Putamen (tissue), 1 donor: ENCODE measurements at places on chromosomes 12 and 14.

GRCh38 chr12:54378796-54379397 lies 5.6 kb downstream of the ZNF385A start:
- DNase-seq, result no peak

DNA sequence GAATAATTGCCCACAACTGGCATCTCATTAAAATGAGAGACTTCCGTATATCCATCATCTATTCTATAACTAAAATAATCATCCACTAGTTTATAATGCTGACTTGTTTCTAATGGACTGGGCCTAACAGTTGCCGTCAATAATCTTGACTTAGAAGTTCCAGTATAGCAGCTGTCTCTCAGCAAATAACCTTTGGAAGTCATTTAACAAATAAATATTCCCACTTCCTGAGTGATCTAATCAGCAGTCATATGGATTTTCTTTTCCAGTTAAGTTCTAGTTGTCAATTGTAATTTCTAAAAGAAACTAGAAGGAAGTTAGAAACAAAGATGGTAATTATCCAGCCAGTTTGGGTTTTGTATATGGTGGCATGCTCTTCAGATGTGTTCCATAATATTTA lies 177.8 kb downstream of the GXYLT1 start:
- DNase-seq, result no peak

DNA sequence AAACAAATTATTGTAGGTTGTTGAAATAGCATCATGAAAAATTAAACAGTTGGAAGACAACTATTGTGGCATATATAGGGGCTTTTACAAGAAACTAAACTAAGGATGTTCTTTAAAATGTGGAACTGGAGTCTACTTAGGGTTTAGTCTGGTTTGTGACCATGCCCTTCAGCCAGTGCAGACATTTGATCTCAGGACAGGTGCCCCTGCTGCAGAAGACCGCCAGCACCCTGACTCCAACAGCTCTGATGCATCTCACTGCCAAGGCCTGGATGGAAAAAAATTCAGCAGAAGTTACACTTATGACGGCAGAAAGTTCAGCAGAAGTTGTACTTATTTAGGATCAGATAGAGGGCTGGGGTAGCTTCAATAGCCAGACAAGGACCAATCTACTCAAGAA lies 51.5 kb downstream of the TMEM117 start:
- DNase-seq, result no peak

GRCh38 chr12:49832836-49833421 lies 4.7 kb upstream of the NCKAP5L start:
- no peak for DNase-seq

DNA sequence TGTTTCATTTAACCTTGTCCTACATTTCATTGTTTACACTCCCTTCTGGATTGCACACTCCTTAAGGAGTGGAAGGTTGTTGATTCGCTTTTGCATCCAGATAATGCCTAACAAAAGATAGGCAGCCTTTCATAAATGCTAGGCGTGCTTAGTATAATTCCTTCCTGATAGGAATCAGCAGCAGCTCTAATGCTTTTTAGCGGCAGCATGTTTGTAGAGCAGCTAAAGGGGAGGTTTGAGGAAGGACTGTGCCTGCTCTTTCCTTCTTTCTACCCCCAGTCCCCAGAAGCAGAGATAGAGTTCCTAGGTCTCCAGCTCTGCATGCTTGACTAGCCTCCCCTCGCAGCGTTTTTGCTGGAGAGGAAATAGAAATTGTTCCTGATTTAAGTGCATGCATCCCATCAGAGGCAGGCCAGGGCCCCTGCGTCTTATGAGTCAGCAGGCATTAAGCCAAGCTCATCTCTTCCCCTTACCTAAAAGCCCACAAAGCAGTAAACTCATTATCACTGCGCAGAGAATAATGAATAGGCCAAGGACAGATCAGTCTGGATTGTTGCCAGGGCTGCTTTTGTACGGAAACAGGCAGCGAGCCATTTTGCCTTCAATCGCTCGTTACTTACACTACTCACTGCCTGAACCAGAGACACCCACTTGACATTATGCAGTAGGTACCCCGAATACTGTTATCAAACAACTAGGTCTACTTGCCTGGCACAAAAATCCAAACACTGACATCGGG lies 14.0 kb upstream of the TBPL2 start:
- no peak for DNase-seq

GRCh38 chr12:10672231-10672868 lies 1.5 kb downstream of the STYK1 start:
- no peak for DNase-seq

GRCh38 chr14:76467711-76468155 lies 91.8 kb downstream of the ESRRB start:
- DNase-seq, result no peak

- no peak for DNase-seq
Measured at GRCh38 chr12:80821513-80822000, 104.8 kb downstream of the MYF5 start.

- DNase-seq, result no peak
Measured at GRCh38 chr14:20334017-20334416, 938 bp upstream of the CCNB1IP1 start.

- no peak for DNase-seq
Measured at GRCh38 chr14:68211886-68212285, 392.3 kb downstream of the RAD51B start.

- no peak for DNase-seq
Measured at GRCh38 chr12:53754188-53754585, 2.4 kb upstream of the CISTR start.

DNA sequence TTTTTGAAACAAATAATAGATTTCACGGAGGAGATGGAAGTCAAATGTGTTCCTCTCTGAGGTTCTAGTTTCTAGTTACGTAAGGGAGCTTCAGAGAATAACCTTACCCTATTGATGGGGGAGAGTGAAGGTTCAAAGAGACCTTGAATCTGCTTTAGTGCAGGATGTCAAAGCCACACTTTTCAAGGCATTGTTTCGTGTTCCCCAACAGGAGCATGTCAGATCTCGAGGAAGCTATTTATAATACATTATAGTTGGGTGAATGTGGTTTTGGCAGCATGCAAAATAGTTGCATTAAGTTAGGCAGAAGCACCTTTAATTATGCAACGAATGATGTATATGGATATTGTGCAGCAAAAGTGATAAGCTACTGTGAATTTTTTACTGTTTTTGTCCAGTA lies 614.9 kb downstream of the SLC16A7 start:
- DNase-seq, result no peak

GRCh38 chr14:61513986-61514830 lies 181.1 kb upstream of the HIF1A start:
- DNase-seq, result no peak

DNA sequence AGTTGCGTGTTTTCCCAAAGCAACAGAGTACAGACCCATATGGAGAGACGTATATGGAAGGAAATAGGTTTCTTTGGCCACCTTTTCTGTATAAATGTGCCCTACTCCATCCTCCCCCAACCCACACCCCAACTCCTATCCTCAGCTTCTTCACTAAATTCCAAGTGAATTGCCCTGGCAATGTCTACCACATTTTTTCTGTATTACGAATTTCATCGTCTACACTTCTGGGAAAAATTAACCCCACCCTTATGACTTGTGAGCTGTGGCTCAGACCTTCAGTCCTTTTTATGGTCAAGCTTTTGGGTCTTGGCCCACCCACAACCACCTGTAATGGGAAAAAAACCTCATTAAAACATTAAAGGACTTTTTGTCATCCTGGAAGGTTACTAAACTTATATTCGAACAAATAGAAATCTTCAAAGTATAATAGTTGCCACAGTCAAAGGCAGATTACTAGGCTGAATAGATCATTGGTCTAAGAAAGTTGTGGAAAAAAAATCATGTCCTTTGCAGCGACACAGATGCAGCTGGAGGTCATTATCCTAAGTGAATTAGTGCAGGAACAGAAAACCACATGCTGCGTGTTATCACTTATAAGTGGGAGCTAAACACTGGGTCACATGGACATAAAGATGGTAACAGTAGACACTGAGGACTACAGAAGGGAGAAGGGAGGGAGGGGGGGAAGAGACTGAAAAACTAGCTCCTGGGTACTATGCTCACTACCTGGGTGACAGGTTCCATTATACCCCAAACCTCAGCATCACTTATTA lies 15.7 kb upstream of the NFKBIA start:
- DNase-seq, result no peak

- no peak for DNase-seq
Measured at GRCh38 chr14:64213086-64213485, 81.1 kb downstream of the ESR2 start.

DNA sequence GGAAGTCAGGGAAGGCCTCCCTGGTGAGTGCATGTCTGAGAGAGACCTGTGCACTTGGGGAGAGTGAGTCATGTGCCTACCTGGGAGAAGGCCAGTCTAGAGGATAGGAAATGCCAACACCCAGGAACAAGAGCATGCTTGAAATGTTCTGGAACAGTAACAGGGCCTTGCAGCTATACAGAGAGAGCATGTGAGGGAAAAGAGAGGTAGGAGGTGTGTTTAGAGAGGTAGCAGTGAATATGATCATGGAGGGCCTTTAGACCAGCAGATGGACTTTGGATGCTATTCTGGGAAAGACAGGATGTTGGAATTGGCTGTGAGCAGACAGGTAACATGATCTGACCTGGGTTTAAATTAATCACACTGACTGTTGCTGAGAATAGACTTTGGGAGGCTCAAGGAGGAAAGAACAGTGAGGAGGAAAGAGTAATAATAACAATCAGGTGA lies 1143.6 kb downstream of the FLRT2 start:
- no peak for DNase-seq

GRCh38 chr14:37437490-37437889 lies 157.6 kb downstream of the FOXA1 start:
- DNase-seq, result no peak

- no peak for DNase-seq
Measured at GRCh38 chr12:68036642-68037041, 47.4 kb downstream of the IFNG-AS1 start.

GRCh38 chr12:106265116-106265515 lies 17.3 kb upstream of the CKAP4 start:
- no peak for DNase-seq

DNA sequence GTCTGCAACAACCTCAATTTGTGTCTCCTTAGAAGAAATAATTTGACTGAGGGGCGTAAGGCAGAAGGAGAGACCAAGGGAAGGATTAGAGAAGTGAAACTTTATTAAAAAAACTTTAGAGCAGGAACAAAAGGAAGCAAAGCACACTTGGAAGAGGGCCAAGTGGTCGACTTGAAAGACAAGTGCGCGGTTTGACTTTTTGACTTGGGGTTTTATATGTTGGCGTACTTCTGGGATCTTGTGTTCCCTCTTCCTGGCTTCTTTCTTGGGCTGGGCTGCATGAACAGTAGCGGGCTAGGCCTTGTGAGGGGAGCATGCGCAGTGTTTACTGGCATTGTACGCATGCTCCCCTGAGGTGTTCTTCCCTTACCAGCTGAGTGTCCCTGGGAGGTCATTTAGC lies 369.3 kb upstream of the DCN start:
- DNase-seq, result peak; percentile 24

DNA sequence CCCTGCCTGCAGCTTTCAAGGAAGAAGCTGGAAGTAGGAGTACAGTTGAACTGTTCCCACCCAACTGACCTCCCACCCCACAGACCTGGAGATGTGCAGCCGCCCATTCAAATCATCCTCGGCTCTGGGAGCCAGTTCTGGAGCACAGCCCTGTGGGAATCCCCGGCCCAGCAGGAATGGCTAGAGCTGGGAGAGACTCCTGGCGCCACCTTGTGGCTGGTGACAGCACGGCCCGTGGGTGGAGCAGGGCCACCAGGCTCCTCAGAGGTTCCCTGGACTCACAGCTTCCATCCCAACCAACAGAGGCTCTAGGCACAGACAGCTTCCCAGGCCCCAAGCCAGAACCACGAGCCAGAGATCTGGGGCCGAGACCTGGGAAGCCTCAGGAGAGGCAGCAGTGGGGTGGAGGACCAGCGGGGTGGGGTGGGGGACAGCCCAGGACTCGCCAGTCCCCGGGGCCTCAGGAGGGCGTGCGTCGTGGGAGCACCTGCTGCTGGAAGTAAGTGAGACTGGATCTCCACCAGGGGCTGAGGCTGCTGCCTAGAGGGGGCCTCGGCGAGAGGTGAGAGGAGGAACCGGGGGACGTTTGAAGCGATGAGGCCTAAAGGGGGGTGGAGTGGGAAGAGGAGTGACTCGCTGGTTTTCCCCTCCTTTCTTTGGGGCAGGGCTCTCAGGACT lies 43.4 kb downstream of the RNF34 start:
- DNase-seq, result peak; percentile 85

DNA sequence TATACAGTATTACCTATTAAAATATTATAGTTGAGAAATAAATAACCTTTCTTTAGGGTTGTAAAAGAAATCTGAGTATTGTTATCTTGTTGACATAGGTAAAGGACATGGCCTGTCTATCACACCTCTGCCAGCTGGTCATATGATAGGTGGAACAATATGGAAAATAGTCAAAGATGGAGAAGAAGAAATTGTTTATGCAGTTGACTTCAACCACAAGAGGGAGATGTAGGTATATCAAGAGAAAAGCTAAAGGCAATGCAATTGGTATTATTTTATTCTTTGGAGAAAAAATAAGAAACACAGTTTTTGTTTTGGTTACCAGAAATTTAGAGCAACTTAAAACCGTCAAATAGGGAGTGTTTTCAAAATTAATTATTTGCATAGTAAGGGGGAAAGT lies 13.5 kb downstream of the CPSF2 start:
- DNase-seq, result no peak

DNA sequence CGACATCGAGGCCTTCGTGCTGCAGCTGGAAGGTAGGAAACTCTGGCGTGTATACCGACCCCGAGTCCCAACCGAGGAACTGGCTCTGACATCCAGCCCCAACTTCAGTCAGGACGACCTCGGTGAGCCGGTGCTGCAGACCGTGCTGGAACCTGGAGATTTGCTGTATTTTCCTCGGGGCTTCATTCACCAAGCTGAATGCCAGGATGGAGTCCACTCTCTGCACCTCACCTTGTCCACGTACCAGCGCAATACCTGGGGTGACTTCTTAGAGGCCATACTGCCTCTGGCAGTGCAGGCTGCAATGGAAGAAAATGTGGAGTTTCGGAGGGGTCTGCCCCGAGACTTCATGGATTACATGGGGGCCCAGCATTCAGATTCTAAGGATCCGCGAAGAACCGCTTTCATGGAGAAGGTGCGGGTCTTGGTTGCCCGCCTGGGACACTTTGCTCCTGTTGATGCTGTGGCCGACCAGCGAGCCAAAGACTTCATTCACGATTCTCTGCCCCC lies 1.4 kb downstream of the RIOX1 start:
- DNase-seq, result no peak

GRCh38 chr12:11822081-11822834 lies 172.8 kb downstream of the ETV6 start:
- no peak for DNase-seq
